Amniotic stem cell (primary cell): ENCODE measurements at places on chromosomes 2 and 18.
A peak's percentile ranks its signal among the peaks of the same experiment; 100 is the strongest.

GRCh38 chr18:79765491-79766245, 32.1 kb upstream of the KCNG2 start:
- DNase-seq, result no peak

GRCh38 chr2:17263570-17263968, 254.7 kb downstream of the RAD51AP2 start:
- DNase-seq, result no peak

DNA sequence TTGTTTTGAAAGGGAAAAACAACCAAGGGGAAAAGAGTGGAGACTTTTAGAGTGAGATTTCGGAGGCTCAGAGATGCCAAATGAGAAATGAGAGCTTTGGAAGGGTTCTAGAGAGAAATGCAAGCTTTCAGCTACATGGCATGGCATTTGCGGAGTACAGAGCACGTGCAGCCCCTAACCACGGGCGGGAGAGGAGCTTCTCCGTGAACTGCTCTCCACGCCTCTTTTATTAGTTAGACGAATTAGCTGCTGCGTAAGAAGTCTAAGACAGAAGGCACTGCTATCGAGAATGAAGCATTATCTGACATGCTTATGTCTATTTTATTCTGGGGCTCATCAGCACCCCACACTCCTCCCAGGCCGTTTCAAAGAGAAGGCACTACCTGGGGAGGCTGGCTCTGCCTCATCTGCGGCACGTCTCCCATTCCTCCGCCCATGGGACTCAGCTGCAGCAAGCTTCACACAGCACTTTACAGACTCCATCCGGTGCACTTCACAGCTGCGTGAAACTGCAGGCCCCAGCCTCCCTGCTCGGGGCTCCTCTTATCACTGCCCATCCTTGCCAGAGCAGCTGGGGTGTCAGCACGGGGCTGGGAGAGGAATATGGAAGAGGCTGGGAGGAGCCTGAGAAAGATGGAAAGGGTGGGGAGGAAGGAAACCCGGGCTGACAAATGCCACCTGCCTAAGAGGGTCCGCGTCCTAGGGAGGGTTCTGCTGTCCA, 207.3 kb upstream of the APCDD1 start:
- DNase-seq, result no peak

GRCh38 chr2:210586381-210586780, 30.0 kb downstream of the CPS1 start:
- no peak for DNase-seq

- no peak for DNase-seq
These were observed 114.7 kb upstream of the STON1 start for GRCh38 chr2:48414980-48415835.

- DNase-seq, result no peak
These were observed 128.2 kb downstream of the MYCN start for GRCh38 chr2:16068552-16068940.

DNA sequence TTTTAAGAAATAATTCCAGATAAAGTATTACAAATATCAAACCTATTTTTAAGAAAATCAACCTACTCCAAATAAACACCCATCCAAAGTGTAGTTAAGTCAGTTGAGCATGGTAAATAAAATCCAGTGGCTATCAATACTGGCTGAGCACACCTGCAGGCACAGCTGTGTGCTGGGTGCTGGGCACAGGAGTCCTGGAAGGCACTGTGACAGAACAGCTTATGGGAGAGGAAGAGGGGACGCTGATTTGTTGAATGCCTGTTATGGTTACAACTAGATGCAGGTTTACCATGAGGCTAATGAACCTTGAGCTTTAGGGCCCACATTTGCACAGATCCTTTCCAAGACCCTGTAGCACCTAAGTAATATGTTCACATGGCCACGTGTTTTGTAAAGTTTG, 202.7 kb downstream of the MTX2 start:
- no peak for DNase-seq

DNA sequence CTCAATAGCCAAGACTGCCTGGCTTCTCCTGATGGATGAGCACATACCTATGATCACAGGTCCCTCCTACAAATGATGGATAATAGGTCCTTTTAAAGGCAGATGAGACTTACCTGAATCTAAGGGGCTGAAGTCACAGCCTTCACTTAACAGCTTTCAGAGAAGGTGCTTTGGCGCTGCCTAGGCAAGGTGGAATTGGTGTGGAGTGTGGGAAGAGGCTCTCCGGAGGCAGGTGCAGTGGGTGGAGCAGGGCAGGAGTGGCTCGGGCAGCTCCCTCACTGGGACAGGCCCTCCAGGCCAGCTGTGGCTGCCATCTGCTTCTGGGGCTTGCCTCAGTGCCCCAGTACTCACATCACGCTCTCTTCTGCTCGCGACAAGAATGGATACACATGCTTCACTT, 99.0 kb upstream of the TPO start:
- no peak for DNase-seq

DNA sequence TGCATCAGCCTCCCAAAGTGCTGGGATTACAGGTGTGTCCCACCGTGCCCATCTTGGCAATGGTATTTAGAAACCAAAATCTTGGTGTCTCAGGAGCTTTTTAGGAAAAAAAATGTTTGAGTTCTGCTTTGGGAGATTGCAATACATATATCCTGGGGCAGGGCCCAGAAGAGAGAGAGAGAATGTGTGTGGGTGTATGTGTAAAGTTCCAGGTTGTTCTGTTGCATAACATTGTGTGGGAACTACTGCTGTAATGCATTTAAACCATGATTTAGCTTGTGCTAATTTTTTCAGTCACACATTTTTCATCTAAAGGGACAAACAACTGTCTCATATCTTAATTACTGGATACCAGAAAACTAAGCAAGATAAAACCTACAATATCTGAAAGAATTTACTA, 70.8 kb upstream of the NABP1 start:
- DNase-seq, result no peak

- peak; percentile 48 for DNase-seq
These were observed 811.1 kb upstream of the LRATD1 start for GRCh38 chr2:13821255-13821880.

DNA sequence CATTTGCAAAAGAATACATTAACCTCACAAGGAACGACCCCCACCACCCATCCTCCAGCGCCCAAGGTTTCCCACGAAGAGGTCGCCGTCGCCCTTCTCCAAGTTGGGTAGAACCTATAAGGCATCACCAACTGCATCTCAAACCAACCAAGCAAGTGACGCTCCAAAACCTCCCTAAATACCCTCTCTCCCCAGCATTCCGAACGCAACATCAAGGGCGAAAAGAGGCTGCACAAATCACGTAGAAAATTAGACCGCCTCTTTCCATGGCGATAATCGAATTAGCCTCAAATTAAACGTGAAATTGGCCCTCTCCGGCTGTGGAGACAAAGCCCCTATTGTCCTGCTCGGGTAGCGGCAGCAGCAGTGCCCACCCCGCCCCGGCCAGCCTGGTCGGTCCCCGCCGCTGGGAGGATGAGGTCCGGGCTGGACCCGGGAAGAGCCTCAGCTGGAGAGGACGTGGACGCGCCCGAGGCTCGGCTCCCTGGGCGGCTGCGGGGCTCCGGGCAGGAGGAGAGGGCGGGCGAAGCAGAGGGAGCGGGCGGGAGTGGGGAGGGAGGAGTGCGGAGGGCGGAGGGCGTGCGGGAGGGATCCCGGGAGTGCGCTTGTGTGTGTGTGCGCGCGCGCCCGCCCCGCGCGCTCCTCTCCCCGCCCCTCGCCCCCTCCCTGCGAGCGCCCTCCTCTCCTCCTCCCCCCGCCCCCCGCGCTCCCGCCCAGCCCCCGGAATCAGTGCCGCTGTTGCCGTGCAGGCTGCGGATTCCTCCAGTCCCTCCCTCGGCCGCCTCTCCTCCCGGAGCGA, at the start of gene SPTBN1:
TSS of gene SPTBN1 (plus strand) at position 765 of the 799 bp plus-strand sequence. CDS start 70,092 bp downstream, outside the sequence.
- DNase-seq, result peak; percentile 74

GRCh38 chr2:68108120-68108519, 45.3 kb upstream of the C1D start:
- DNase-seq, result no peak

DNA sequence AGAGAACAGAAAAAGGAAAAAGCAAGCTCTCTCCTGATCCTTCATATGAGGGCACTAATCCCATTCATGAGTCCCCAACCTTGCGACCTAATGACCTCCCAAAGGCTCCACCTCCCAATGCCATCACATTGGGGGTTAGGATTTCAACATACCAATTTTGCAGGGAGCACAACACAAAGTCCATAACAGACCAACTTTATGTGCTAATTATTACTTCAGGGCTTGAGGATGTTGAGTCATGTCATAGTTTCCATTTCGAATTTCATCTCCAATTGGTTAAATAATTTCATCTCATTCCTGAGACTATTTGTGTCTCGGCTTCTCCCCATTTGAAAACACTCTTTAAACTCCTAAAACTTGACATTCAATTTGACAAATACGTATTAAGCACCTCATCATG, 69.9 kb upstream of the KLF7 start:
- no peak for DNase-seq

DNA sequence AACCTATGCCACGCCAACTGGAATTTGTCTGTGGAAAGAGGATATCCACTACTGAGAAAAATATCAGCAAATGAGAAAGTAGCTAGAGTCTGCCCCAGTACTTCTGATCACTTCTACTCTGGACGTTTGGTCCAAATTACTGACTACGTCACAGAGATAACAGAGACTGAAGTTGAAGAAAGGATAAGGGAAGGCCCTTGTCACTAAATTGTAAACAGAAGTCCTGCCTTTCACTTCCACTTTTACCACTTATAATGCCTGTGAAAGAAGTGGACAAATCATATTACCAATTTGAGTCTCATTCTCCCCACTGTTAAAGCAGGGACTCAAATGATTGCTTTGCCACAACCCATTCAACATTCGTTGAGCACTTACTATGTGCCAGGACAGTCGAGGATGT, 173.9 kb upstream of the ERBB4 start:
- DNase-seq, result no peak

DNA sequence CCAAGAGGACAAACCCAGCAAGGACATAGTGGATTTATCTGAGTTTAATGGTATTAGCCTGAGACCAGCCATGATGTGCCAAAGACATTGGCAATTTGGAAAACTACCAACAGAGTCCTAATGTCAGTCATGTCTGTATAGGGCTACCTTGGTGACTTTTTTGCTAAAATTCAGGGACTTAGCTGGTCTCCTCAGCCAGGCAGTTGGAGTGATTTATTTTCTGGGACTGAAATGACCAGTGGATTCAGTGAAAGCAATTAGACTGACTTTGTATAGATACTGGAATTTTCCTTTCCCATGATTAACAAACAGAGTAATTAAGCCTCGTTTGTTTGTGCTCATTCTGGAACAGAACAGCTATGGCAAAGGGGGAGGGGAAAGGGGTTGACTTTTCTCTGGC, 55.0 kb downstream of the LYPD6 start:
- no peak for DNase-seq
